ENCODE measurements at places on chromosomes 6 and 20.

DNA sequence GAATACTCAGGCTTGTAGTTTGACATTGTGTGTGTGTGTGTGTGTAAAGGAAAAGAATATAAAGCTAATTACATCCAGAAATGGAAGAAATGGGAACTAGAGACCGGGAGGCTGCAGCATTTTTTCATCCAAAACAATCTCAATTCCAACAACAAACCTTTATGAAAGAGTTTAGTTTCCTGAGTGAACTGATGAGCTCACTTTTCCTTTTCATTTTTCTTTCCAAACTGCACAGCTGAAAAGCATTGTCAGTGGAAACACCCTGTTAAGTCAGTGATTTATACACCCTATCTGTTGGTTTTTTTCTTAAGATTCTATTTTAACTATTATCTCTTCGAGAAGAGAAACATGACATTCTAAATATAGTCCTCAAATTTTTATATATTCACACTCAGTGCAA is 130.9 kb downstream of the RFPL4B start:
- peak; percentile 49 for DNase-seq

DNA sequence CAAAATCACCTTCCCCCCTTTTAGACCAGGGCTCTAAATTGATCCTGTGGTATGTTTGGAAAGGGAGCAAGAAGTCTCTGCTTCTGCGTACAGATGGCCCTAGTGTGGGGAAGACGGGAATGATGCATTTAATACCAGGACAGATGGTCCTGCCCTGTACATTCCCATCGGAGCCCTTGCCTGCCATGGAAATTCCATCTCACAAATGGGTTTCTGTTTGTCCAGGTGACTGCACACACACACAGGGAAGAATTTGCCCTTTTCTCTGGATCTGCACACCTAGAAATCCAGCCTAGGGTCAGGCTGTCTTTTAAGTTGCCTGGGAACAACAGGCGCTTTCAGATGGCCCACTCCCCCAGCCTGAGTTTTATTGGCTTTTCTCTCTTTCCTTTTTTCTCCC is 1.3 kb downstream of the MAS1 start:
- DNase-seq = no peak

DNA sequence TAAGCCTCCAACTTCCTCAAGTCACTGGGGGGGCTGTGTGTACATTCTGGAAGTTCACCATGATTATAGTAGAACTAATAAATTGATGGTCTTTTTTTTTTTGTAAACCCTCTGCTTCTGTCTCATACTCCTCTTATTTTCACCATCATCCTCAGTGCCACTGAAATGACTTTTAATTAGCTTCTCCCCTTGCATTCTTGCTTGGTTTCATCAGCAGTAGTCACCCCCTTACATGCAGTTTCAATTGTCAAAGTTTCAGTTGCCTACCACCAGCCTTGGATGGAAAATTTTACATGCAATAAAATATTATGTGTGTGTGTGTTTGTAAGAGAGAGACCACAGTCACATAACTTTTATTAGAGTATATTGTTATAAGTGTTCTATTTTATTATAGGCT is 175.8 kb upstream of the BMP5 start:
- DNase-seq = no peak

GRCh38 chr20:46099491-46100287 is 9.9 kb upstream of the NCOA5 start:
- peak; percentile 27 for DNase-seq

GRCh38 chr6:15437090-15437635 is 191.3 kb downstream of the JARID2 start:
- no peak for DNase-seq

DNA sequence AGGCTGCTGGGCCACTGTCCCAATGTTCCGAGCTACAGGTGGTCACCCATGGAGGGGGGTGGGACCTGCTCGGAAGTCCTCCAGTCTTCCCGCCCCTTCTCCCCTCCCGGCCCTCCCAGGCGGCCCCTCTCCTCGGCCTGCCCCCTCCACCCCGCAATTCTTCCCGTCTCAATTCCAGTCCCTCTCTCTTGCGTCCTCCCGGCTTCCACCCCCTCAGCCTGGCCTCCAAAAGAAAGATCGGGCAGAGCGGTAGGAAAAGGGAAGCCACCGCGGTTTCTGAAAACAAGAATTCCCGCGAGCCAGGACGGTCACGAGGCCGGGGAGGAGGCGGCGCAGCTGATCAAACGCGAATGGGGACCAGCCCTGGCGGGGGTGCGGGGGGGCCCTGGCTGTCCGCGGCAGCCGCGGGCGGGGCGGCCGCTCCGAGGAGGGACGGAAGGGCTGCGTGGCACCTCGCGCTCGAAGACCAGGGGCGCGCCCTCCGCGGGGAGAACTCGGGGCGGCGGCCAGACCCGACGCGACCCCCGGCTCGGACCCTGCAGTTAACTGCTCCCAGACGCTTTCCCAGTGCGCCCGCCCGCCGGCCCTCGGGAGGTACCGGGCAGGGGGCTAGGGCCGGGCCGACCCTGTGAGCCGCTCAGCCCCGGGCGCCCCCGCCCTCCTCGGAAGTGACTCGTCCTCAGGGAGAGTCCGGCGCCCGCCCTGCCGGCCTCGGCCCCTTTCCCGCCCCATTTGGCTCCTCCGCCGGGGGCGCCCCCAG is 1.0 kb downstream of the PXDC1 start:
- DNase-seq = peak; percentile 91

DNA sequence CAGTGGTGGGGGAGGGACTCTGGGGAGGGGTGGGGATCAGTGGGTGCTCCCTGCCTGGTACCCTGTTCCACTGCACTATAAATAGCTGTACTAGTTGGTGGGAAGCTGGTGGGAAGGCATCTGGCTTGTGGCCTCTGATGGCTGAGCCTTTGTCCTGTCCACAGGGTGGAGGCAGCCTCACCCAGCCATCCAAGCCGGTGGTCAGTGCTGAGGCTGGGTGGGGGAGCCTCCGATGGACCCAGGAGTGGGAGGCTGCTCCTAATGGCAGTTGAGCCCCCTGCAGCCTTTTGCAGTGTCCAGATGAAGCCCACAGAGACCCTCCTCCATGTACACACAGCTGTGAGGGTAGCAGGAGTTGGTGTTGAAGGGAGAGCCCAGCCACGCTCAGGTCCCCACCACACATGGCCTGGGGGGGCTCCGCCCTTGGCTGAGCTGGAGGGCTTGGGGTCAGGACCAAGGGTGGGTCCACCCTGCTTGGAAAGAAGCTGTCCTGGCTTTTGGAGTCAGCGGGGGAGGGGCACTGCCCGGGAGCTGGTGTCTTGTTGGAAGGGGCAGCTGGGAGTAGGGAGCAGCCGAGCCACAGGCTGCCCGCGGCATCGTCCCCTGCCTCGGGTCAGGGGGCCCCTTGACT is 2.5 kb downstream of the PPDPF start:
- DNase-seq = no peak

GRCh38 chr20:23397961-23398360 is 23.3 kb downstream of the NAPB start:
- peak; percentile 55 for DNase-seq

DNA sequence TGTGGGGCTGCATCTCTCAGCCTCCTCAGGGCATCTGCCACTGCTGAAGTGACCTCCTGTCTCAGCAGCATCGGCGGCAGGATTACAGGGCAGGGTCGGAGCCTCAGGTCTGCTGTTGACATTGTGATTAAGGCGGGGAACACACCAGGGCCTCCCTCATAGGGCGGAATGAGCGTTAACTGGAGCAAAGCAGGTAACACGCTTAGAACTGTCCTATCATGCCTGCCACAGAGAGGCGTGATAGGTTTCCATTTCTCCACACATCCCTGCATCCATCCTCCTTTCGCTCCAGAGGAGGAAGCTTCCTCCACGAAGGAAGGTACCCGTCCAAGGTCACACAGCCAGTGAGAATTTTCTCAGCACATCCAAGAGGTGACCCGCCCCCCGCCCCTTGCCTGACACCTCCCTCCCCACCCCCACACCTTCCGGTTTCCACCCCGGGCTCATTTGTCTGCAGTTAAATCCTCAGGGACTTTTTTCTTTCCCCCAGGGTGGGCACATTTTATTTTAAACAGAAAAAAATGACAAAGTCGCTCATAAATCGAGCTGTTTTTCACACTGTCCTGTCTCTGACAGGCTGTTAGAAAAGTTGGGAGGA is 200.8 kb downstream of the TFAP2C start:
- DNase-seq = no peak

DNA sequence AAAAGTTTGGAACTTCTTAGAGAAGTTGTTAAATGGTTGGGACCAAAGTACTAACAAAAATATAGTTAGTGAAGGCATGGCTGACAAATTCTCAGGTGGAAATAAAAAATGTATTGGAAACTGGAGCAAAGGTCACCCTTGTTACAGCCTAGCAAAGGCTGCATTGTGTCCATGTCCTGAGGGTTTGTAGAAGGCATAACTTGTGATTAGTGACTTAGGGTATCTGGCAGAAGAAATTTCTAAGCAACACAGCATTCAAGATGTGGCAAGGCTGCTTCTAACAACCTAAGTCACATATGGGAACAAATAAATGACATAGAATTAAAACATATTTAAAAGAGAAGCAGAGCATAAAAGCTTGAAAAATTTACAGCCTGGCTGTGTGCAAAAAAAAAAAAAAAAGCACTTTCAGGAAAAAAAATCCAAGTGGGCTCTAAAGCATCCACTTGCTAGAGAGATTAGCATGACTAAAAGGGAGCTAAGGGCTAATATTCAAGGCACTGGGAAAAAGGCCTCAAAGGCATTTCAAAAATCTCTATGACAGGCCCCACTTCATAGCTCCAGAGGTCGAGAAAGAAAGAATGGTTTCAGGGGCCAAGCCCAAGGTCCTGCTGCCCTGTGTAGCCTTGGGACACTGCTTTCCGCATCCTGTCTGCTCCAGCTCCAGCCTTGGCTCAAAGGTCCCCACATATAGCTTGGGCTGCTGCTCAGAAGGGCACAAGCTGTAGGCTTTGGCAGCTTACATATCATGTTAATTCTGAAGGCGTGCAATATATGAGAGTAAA is 453.2 kb upstream of the PTCHD4 start:
- no peak for DNase-seq

DNA sequence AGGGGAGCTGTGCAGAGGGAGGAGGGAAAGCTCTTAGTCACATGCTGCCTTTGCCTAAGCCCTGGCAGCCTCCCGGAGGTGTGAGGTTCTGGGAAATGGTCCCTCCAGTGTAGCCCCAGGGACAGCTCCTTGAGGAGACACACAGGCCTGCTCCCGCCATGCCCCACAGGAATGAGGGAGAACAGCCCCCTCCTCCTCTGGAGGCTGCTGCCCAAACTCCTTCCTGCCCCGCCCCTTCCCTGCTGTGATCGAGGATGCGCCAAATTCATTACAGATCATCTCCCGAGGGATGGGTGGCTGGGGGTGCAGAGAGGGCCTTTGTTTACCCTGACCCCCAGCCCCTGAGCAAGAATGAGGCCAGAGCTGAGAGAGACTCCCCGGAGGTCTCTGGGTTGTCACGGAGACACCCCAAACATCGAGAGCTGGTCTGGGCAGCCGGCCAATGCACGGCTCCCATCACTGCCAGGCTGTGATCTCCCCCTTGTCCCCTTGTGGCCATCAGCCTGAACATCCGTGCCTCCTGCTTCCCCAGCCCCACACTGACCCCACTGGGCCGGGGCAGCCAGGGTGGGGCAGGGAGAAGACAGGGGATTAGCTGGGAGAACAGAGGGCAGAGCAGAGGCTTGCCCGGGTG is 8.4 kb downstream of the CYP21A2 start:
- peak; percentile 47 for DNase-seq

- peak; percentile 71 for DNase-seq
Measured at GRCh38 chr6:78629154-78629721, 238.1 kb upstream of the IRAK1BP1 start.

DNA sequence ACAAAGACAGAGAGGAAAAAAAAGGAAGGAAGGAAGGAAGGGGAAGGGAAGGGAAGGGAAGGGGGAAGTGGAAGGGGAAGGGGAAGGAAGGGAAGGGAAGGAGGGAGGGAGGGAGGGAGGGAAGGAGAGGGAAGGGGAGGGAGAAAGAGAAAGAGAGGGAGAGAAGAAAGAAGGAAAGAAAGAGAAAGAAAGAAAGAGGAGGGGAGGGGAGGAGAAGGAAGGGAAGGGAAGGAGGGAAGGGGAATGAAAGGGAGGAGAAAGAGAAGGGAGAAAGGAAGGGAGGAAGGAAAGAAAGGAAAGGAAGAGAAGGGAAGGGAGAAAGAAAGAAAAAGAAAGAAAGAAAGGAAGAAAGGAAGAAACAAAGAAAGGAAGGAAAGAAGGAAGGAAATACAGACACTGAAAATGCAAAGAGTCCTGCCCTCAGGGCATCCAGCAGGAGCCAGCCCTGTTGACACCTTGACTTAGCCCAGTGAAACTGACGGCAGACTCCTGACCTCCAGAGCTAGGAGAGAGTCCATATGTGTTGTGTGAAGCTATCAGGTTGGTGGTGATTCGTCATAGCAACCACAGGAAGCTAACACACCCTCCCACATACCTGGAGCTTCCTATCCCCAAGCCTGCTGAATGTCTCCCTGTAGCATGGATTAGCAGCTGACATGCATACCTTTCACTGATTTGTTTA is 58.7 kb upstream of the SULF2 start:
- DNase-seq = no peak

DNA sequence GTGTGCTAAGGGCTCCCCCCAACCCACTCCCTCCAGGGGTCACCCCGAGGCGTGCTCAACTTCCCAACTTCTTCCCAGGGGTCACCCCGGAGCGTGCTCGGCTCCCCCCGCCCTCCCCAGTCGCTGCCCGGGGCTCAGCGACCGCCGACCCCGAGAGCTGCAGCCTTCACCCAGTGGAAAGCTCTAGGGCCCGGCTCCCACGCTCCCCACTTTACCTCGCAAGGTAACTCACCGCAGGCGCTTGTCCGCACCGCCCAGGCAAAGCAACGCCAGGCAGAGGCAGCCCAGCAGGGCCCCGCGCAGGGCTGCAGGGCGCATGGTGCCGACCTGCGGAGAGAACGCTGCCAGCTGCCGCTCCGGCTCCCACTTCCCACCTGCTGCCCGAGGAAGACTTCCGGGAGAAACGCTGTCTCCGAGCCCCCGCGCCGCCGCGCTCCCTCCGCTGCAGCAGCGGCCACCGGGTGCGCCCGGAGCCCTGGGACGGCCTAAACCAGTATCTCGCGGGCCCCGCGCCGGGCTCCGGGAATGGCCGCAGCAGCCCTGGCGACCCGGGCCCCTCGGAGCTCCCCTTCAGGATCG is 396 bp downstream of the RNASET2 start:
- DNase-seq = peak; percentile 60

GRCh38 chr6:138434925-138435324 is 30.9 kb downstream of the HEBP2 start:
- no peak for DNase-seq

DNA sequence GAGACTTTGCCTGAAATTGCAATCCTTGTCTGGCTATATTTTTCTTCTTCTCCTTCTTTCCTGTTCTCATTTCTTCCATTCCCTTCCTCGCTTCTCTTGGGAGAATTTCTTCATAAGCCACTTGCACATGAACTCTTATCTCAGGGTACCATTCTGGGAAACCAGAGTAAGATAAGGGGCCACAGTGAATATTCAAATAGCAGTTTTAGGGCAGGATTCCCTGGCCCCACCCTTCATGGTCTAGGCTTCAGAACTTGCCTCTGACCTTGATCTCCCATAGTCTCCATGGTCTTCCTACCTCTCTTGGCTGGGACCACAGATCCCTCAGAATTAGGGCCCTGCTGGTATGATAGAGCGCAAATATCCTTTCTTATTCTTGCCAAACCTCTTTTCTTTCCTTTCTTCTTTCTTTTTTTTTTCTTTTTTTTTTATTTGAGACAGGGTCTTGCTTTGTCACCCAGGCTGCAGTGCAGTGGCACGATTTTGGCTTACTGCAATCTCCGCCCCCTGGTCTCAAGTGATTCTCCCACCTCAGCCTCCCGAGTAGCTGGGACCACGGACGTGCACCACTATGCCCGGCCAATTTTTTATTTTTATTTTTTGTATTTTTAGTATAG is 123.0 kb upstream of the CITED2 start:
- no peak for DNase-seq

- DNase-seq = no peak
Measured at GRCh38 chr20:44120676-44121425, 66.1 kb downstream of the JPH2 start.

All from GM23248 (cell line).